Neural crest cell (in vitro differentiated cells): ENCODE measurements at places on chromosomes 13 and 19. TPM values are rescaled to one million over a fixed set of nuclear protein-coding genes. Genes with fewer than 3 reads are reported as not detected.

DNA sequence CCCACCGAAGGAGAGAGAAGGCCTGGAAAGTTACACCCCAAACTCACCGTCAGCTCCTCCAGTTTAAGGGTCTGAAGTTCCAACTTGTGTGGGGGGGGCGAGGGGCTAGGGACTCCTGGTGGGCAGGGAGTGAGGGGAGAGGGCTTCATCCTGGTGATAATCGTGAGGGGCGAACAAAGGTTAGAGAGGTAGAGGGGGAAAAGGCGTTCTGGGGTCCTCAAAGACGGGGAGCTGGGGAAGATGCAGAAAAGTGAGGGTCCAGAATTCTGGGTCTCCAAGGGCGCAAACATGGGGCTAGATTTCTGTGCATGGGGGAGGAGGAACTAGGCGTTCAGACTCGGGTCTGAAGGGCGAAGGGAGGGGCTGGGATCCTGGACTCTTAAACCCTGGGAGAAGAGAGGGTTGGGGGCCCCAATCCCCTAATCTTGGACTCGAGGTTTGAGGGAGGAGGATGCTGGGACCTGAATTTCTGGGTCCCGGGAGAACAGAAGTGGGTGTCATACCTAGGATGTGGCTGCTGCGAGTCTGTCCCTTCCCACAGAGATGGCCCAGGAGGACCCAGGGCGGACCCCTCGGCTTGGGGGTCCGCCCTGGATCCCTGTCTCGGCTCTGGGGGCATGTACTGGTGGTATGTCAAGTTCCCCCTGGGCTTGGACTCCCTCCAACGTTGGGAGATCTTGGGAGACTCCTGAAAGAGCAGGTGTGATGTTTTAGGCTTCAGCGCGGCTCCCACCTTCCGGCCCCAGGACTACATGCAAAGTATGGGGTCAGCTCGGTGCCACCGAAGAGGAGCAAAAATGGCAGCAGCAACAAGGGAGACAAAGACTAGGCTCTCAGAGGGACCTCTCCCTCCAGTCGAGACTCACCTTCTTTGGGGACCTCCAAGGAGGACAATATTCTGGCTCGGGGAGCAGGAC lies 4.5 kb downstream of the MAMSTR start:
- H3K4me3 ChIP-seq = peak overlapping the region; percentile 92
- H3K4me1 ChIP-seq = peaks cover 38% of the 10 kb centered on the region
- no peak for DNase-seq
- H3K27ac ChIP-seq = peak overlapping the region; percentile 92
- H3K36me3 ChIP-seq = no peaks in the 10 kb centered on the region

Gene CILP2
- total RNA-seq = 2.7 and 2.9 TPM in 2 replicates

Gene SOHLH2
- 0.21 TPM in 1 of 2 replicates, not detected in the other for total RNA-seq

DNA sequence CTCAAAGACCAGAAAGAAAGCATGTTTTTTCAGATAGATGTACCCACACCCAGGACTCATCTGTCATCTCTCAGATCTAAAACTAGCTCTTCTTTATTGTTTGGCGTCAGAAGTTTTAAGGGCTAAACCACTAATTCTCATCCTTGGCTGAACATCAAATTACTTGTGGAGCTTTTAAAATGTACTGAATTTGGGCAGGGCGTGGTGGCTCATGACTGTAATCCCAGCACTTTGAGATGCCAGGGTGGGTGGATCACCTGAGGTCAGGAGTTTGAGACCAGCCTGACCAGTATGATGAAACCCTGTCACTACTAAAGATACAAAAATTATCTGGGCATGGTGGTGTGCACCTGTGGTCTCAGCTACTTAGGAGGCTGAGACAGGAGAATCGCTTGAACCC lies 47.4 kb downstream of the RCBTB2 start:
- H3K27ac ChIP-seq = no peak overlapping the region
- no peak overlapping the region for H3K4me3 ChIP-seq
- peaks cover 19% of the 10 kb centered on the region for H3K4me1 ChIP-seq
- DNase-seq = no peak

DNA sequence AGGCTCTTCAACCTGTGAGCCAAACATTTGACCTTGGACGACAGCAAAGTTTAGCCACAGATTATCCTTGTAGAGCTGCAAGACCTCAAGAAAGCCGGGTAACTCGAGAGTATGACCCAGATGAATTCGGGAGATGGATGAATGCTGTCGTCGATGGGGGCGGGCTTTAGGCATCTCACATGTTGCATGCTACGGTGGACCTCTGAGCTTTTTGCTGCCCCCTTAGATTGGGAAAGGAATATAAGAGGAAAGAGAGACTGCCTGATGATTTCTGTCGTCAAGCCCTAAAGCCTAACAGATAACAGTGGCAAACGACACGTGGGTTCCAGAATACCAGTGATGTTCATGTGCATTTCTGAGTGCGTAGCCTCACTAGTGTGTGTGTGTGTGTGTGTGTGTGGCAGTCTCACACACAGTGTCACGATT lies 730 bp upstream of the ABCC4 start:
- H3K4me3 ChIP-seq = peak overlapping the region; percentile 86
- peaks cover 11% of the 10 kb centered on the region for H3K27me3 ChIP-seq
- H3K4me1 ChIP-seq = peaks cover 32% of the 10 kb centered on the region

GRCh38 chr19:53193535-53194222 lies 521 bp upstream of the ZNF665 start:
- peak overlapping the region; percentile 99 for H3K4me3 ChIP-seq
- H3K27ac ChIP-seq = no peak overlapping the region
- DNase-seq = no peak

- peaks cover 23% of the 10 kb centered on the region for H3K36me3 ChIP-seq
- no peaks in the 10 kb centered on the region for H3K27me3 ChIP-seq
- no peak overlapping the region for H3K27ac ChIP-seq
- no peak for DNase-seq
Observed at GRCh38 chr13:71474936-71475335, 392.1 kb downstream of the DACH1 start.

Gene KANK3
- 0.66 and 0.77 TPM in 2 replicates for total RNA-seq

Gene WTIP
- 15.1 and 17.0 TPM in 2 replicates for total RNA-seq

DNA sequence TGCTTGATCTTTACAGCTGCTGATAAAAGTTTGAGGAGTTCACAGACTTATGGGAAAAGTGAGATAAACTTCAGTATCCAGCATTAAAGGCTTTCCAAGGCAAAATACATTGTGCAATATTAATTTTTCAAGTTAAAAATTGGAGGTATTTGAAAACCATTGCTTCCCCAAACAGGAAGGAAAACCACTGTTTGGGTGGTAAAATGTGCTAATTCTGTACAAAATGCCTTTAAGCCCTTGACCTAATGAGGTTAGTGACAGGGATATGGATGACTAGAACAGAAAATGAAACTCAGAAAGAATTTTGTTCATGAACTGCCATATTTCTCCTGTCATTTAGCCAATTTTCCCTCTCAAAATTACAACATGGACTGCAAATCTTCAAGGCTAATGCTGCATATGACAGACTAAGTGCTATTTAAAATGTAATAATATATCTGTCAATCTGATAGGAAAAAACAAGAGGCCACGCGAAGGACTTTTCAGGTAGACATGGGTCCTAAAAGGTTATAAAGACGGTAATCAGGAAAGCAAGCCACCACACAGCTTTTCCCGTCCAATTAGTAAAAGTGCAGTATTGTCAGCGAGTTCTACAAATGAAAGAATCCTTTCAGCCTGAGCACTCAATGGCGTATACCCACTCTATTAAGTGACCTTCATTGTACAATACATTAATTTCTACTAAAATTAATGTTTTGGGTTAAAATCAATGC lies 212.8 kb downstream of the ENOX1 start:
- H3K27me3 ChIP-seq = no peaks in the 10 kb centered on the region
- peaks cover 19% of the 10 kb centered on the region for H3K4me1 ChIP-seq
- no peak for DNase-seq
- no peaks in the 10 kb centered on the region for H3K36me3 ChIP-seq

Gene BCAM
- total RNA-seq = 5.3 and 5.5 TPM in 2 replicates

DNA sequence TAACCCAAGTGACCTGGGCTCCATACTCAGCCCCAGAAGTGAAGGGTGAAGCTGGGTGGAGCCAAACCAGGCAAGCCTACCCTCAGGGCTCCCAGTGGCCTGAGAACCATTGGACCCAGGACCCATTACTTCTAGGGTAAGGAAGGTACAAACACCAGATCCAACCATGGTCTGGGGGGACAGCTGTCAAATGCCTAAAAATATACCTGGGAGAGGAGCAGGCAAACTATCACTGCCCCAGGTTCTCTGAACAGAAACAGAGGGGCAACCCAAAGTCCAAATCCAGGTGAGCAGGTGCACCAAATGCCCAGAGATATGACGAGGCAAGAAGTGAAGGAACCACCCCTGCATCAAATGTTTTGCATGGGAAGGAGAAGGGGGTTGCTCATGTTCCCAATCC lies 6.1 kb upstream of the CEACAM7 start:
- peaks cover 4% of the 10 kb centered on the region for H3K36me3 ChIP-seq
- no peaks in the 10 kb centered on the region for H3K27me3 ChIP-seq
- no peaks in the 10 kb centered on the region for H3K4me1 ChIP-seq
- H3K4me3 ChIP-seq = no peak overlapping the region
- H3K27ac ChIP-seq = no peak overlapping the region

- no peak overlapping the region for H3K27ac ChIP-seq
- peaks cover 16% of the 10 kb centered on the region for H3K4me1 ChIP-seq
- H3K4me3 ChIP-seq = no peak overlapping the region
- H3K36me3 ChIP-seq = no peaks in the 10 kb centered on the region
- peaks cover 24% of the 10 kb centered on the region for H3K27me3 ChIP-seq
Observed at GRCh38 chr19:44803442-44804428, 5.2 kb upstream of the BCAM start.

DNA sequence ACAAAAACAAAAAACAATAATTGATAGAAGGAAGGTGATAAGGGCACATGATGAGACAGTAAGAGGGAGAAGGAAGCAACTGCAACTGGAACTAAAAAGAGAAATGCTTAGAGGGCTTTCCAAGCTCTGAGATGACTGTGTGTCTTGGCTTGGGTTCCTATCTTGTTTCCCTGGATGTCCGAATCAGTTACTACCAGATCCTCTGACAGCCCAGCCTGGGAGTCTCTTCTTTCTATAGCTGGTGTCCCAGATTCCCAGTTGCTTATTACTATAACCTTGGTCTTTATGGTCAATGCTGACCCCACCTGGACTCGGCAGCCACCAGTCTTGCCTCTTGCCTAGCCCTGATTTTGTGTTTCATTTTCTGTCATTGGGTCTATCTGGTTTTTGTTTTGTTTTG lies 116.4 kb downstream of the RFC3 start:
- H3K27me3 ChIP-seq = no peaks in the 10 kb centered on the region
- peaks cover 29% of the 10 kb centered on the region for H3K4me1 ChIP-seq
- no peak for DNase-seq

Gene HNRNPM
- total RNA-seq = 493 and 498 TPM in 2 replicates

Gene PCID2
- total RNA-seq = 56.9 and 60.4 TPM in 2 replicates

DNA sequence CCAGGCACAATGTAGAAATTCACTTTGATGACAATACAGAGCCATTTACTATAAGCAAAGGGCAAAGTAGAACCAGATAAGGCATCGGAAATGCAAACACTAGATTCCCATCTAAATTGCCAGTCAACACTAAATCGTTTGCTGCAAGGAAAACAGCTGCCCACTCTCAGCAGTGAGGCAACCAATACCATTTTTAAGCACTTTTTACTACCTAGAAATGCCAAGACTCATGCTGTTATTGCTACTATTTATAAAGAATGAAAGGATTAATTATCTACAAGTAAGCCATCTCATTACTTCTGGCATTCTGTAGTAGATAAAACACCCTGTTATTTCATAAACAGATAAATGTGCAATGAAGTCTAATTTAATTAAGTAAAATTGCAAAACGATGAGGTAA lies 422.0 kb downstream of the FGF14 start:
- H3K27me3 ChIP-seq = no peaks in the 10 kb centered on the region
- no peaks in the 10 kb centered on the region for H3K4me1 ChIP-seq
- no peak for DNase-seq
- no peak overlapping the region for H3K27ac ChIP-seq
- no peak overlapping the region for H3K4me3 ChIP-seq

DNA sequence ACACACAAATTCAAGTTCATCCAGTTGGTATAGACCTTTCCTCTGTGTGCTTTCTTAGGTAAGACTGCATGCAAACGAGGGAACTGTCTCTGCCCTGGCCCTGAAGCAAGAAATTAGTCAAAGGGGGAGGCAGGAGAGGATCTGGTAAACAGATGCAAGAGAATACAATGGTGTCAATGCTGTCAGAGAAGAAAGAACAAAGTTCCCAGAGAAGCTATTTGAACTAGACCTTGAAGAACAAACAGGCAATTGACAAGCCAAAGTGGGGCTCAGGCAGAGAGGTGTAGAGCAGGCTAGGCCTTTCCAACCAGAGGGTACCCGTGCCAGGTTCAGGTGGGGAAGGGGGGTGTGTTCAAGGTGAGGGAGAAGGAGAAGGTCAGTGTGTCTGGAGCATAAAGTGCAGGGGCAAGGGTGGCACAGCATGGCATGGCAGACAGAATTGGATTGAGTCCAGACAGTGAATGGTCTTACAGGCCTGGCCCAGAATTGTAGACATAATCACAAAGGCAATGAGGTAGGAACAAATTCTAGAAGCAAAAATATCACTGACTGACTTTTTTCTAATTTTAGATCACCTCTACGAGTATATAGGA lies 95.0 kb upstream of the STARD13 start:
- H3K27ac ChIP-seq = no peak overlapping the region
- no peak overlapping the region for H3K4me3 ChIP-seq
- no peaks in the 10 kb centered on the region for H3K36me3 ChIP-seq
- peaks cover 11% of the 10 kb centered on the region for H3K4me1 ChIP-seq
- no peak for DNase-seq

DNA sequence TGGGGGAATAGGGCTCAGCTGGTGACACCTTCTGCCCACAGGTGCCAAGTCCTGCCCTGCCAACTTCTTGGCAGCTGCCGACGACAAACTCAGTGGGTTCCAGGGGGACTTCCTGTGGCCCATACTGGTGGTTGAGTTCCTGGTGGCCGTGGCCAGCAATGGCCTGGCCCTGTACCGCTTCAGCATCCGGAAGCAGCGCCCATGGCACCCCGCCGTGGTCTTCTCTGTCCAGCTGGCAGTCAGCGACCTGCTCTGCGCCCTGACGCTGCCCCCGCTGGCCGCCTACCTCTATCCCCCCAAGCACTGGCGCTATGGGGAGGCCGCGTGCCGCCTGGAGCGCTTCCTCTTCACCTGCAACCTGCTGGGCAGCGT lies 2.1 kb downstream of the P2RY11 start:
- H3K27me3 ChIP-seq = peaks cover 12% of the 10 kb centered on the region
- H3K4me1 ChIP-seq = no peaks in the 10 kb centered on the region
- peak overlapping the region; percentile 79 for H3K4me3 ChIP-seq
- peaks cover 5% of the 10 kb centered on the region for H3K36me3 ChIP-seq
- DNase-seq = no peak
- H3K27ac ChIP-seq = no peak overlapping the region

- H3K4me1 ChIP-seq = peaks cover 23% of the 10 kb centered on the region
- no peaks in the 10 kb centered on the region for H3K36me3 ChIP-seq
- no peak for DNase-seq
- H3K4me3 ChIP-seq = no peak overlapping the region
- H3K27me3 ChIP-seq = no peaks in the 10 kb centered on the region
Observed at GRCh38 chr13:48574041-48574796, 41.3 kb upstream of the RCBTB2 start.

- H3K4me1 ChIP-seq = no peaks in the 10 kb centered on the region
- H3K4me3 ChIP-seq = no peak overlapping the region
- no peaks in the 10 kb centered on the region for H3K36me3 ChIP-seq
- H3K27ac ChIP-seq = no peak overlapping the region
- DNase-seq = no peak
Observed at GRCh38 chr13:110006304-110006703, 219.9 kb upstream of the IRS2 start.

Gene TMEM59L
- 6.4 and 6.5 TPM in 2 replicates for total RNA-seq
